SJSA1 (cell line): ENCODE measurements at places on chromosomes 3 and 15. TPM values are rescaled to one million over a fixed set of nuclear protein-coding genes. Genes with fewer than 3 reads are reported as not detected.

KLHL24 gene
- total RNA-seq = 5.9 and 14.9 TPM in 2 replicates

STAB1 gene
- not detected in 2 replicates for total RNA-seq

APOD gene
- not detected in 2 replicates for total RNA-seq

AMT gene
- 0.85 and 1.5 TPM in 2 replicates for total RNA-seq

DNA sequence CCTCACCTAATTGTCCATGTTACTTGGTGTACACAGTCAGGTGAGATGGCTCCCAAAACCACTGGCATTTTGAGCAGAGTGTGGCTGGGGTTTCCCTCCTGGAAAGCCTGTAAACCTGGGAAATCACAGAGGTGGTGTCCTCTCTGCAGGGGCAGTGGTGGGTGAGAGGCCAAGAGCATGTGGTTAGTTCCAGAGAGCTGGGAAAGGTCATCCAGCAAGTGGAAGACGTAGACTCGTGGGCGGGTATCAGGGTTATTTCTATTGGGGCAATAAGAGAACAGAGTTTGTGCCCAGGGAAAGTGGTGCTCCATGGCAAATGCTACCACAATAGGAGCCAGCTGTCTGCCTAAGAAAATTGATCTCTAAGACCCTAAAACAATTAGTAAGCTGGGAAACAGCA lies 44.6 kb upstream of the LIMD1 start:
- no peak for DNase-seq

ROPN1 gene
- total RNA-seq = not detected in 2 replicates

GRAMD1C gene
- total RNA-seq = 13.8 and 29.7 TPM in 2 replicates

- peak; percentile 92 for DNase-seq
These were observed at the start of gene SOX2 for GRCh38 chr3:181711325-181712135. SOX2 (plus strand) TSS chr3:181711925; CDS start chr3:181712361, 436 bp downstream.
